ENCODE measurements at places on chromosomes 16 and 17. TPM values are rescaled to one million over a fixed set of nuclear protein-coding genes. Genes with fewer than 3 reads are reported as not detected.

- no peaks in the 10 kb centered on the region for H3K4me1 ChIP-seq
- H3K27ac ChIP-seq = no peak overlapping the region
- H3K4me3 ChIP-seq = no peak overlapping the region
- peaks cover 21% of the 10 kb centered on the region for H3K27me3 ChIP-seq
- H3K36me3 ChIP-seq = no peaks in the 10 kb centered on the region
- DNase-seq = no peak
Observed at GRCh38 chr16:86122681-86123342, 223.8 kb downstream of the IRF8 start.

- DNase-seq = peak; percentile 72
- no peak overlapping the region for H3K27ac ChIP-seq
- peaks cover 11% of the 10 kb centered on the region for H3K27me3 ChIP-seq
Observed at GRCh38 chr16:84048270-84048669, 5.7 kb upstream of the SLC38A8 start.

TBC1D3E gene
- not detected for total RNA-seq

IRX5 gene
- total RNA-seq = 16.5 TPM

Data from osteoblast (primary cell).